ENCODE measurements at places on chromosomes 4 and X. TPM values are rescaled to one million over a fixed set of nuclear protein-coding genes. Genes with fewer than 3 reads are reported as not detected.
A peak's percentile ranks its signal among the peaks of the same experiment; 100 is the strongest.

DNA sequence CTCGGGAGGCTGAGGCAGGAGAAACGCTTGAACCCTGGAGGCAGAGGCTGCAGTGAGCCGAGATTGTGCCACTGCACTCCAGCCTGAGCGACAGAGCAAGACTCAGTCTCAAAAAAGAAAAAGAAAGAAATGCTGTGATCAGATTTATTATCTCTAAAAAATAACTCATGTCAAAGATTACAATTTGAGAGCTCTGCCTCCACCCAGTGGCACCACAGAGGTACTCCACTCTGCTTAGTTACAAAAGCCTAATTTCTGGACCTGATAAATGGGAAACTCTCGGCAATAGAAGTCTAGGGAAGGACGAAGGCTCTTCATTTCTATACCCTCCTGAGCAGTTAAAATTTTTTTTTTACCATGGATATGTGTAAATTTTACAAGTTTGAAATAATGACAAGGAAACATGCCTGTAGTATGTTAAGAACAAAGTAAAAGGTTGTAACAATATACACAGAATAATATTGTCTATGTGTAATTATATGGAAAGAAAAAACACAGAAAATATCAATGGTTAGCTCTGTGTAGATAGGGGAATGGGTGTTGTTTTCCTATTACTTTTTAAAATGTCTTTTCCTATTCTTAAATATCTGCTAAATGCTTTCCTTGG is 149.8 kb downstream of the STIM2 start:
- peak; percentile 69 for DNase-seq

TMEM154 gene
- 12.2 TPM for total RNA-seq

DNA sequence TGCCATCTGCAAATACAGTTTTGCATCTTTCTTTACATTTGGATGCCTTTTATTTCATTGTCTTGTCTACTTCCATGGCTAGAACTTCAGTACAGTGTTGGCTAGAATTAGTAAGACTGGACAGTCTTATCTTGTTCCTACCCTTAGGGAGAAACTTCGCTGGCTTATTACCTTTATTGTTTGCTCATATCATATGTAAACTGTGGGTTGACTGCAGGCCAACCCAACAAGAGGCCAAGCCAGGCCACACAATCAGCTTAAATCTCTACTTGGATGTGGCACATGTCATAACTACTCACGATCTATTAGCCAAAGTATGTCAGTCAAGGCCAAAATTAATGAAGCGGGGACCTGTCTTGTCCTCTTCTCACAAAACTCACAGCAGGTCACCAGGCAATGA is 144.1 kb downstream of the THOC2 start:
- no peak for DNase-seq

DNA sequence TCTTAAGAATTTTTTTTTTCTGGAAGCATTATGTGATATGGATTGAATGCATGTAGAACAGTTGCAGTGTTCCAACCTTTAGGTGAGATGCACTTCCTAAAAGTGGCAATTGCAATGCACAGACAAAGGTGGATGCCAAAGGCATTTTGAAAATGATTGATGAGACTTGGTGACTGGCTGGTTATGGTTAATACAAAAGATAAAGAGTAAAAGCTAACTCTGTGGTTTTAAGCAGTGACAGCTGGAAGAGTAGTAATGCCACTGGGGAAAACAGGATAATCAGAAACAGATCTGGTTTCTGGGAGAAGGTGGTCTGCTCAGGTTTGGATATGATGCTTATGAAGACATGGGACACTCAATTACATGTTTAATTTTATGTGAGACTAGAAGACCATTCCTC is 345.6 kb downstream of the RPA4 start:
- no peak for DNase-seq

GRCh38 chr4:174265916-174266315 is 17.6 kb downstream of the FBXO8 start:
- no peak for DNase-seq

- no peak for DNase-seq
Observed at GRCh38 chrX:20312018-20312417, 45.3 kb upstream of the RPS6KA3 start.

GRCh38 chr4:30952526-30953219 is 232.5 kb downstream of the PCDH7 start:
- DNase-seq, result no peak

- no peak for DNase-seq
Observed at GRCh38 chr4:24973747-24974601, 56.8 kb downstream of the LGI2 start.

XG gene
- not detected for total RNA-seq

GRCh38 chr4:168769416-168769815 is 240.6 kb downstream of the CBR4 start:
- no peak for DNase-seq

DNA sequence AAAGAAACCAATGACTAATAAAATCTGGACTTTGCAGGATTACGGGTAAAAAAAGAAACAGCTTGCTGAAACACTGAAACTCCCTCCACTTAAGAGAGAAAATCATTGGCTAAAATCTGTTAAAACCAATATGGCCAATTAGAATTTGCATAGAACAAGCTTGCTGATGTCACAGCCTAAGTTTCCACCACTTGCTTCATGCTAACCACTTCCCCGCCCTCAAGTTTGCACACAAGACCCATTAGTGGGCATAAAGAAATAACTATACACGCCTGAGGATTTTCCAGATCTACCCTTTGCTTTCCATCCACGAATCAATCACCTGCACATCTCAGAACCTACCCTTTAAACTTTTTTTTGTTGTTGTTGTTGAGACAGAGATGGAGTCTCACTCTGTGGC is 42.7 kb upstream of the PHEX start:
- peak; percentile 81 for DNase-seq

DNA sequence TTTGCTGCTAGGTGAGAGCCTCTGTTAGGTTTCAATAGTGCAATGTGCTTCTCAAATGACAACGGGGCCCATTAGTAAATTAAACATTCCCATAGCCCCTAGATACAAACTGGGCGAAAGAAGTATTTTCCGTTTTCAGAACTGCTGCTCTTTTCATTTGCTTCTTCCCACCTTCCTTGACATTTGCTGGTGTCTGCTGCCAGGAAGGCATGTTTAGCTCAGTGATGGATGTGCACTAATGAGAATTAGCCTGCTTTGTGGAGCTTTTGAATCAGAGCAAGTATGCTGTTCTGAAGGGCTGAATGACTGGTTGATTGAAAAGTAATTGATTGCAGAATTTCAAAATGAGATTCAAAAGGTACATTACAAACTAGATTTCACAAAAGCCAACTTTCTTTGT is 57.0 kb downstream of the SHROOM3 start:
- DNase-seq, result no peak

- DNase-seq, result no peak
Observed at GRCh38 chr4:127737295-127737694, 7.1 kb downstream of the SLC25A31 start.

GRCh38 chr4:153342751-153343552 is 1.5 kb upstream of the MND1 start:
- no peak for DNase-seq

SCRG1 gene
- not detected for total RNA-seq

- no peak for DNase-seq
Observed at GRCh38 chrX:106780664-106781377, 21.7 kb upstream of the TBC1D8B start.

GRCh38 chr4:180190382-180190781 is 2052.8 kb upstream of the TENM3 start:
- DNase-seq, result no peak

- DNase-seq, result no peak
Observed at GRCh38 chr4:24930151-24930550, 17.3 kb upstream of the CCDC149 start.

WAS gene
- 81.6 TPM for total RNA-seq

- DNase-seq, result peak; percentile 4
Observed at GRCh38 chrX:118347131-118347530, 1.2 kb downstream of the WDR44 start.
